ENCODE measurements at places on chromosomes 6 and 20. TPM values are rescaled to one million over a fixed set of nuclear protein-coding genes. Genes with fewer than 3 reads are reported as not detected.

PRRT1 gene
- total RNA-seq = 0.39 TPM

DNA sequence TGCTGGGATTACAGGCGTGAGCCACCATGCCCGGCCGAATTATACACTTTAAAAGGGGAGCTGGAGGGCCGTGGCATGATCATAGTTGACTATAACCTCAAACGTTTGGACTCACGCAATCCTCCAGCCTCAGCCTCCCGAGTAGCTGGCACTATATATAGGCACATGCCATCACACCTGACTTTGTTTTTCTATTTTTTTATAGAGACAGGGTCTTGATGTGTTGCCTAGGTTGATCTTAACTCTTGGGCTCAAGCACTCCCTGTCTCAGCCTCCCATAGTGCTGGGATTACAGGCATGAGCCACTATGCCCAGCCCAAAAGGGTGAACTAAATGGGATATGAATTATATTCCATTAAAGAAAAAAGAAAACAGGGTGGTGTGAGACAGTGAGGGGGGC is 7.8 kb downstream of the PTGIS start:
- DNase-seq = no peak

DNA sequence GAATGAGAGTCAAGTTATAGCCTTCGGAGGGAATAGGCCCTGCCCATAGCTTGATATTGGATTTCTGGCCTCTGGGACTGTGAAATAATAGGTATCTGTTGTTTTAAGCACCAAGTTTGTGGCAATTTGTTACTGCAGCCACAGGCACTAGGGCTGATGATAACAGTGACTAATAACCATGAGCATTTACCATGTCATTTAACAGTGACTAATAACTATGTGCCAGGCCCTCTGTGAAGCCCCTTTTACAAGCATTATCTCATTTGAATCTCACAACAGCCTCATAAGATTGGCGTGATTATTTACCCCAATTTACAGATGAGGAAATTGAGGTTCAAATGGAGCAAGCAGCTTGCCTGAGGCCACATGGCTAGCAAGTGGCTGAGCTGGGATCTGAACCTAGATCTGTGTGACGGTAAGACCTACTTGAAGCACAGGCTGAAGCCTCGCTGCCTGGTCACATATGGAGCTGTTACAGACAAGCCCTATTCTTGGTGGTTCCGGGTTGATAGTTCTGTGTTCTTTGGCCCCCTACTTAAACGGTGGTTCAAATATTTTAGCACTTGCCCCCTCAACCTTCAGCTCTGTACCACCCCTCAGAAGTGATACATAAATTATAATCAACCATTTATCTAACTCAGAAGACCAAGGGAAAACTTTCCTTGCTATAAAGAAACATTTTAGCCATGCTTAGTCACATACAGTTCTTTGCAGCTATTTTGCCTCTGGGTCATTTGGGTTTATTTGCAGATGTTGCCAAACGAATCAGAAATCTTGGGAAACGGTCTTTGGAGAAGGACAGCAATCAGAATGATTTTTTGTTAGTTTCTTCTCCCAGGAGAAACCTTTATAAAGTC is 98.3 kb downstream of the ELOVL5 start:
- no peak for DNase-seq

GRCh38 chr6:131838051-131838450 is 30.2 kb downstream of the ENPP1 start:
- DNase-seq = no peak

- DNase-seq = no peak
Observed at GRCh38 chr6:105257340-105257739, 77.5 kb upstream of the POPDC3 start.
